Daoy (cell line): ENCODE measurements at places on chromosomes 16 and 17. TPM values are rescaled to one million over a fixed set of nuclear protein-coding genes. Genes with fewer than 3 reads are reported as not detected.

GRCh38 chr16:2022723-2023091 is 3.1 kb downstream of the NPW start:
- DNase-seq: peak; percentile 41

DNA sequence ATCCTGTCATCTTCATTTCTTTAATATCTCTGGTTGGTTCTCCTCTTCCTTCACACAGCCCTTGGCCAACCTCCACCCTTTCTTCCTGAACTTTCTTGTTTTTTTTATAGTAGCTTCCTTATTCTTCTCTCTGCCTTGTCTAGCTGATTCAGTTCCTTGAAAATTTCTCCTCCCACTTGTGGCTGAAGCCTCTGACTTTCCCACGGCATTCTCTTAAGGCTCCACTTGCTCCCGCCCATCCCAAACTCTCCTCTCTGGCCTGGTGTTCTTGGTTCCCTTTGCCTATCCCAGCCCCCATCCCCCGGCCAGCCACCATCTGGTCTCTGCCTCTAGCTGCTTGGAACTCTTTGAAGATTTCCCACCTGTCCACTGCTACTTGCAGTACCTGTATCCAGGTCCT is 29.1 kb downstream of the NLRP1 start:
- peak; percentile 45 for DNase-seq

- DNase-seq: no peak
Observed at GRCh38 chr16:49478107-49478506, 104.5 kb downstream of the C16orf78 start.

DNA sequence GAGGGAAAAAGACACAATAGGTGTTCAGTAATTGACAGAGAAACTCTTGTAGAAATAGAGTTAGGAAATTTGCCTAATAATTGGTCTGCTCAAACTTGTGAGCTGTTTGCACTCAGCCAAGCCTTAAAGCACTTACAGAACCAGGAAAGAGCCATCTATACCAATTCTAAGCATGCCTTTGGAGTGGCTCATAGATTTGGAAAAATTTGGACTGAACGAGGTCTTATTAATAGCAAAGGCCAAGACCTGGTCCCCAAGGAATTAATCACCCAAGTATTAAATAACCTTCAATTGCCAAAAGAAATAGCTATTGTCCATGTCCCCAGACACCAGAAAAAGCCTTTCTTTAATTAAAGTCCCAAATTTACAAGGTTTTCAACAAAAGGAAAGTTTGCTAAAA is 90.3 kb downstream of the EMP2 start:
- DNase-seq: no peak

GRCh38 chr17:7354262-7354843 is 603 bp upstream of the TMEM95 start:
- DNase-seq: peak; percentile 38

GRCh38 chr17:59844884-59845594 is 47.7 kb downstream of the TUBD1 start:
- peak; percentile 70 for DNase-seq

- no peak for DNase-seq
Observed at GRCh38 chr17:31392002-31392855, 754 bp downstream of the RAB11FIP4 start.

- no peak for DNase-seq
Observed at GRCh38 chr16:53213542-53213941, 158.8 kb downstream of the CHD9 start.

GRCh38 chr17:75524970-75525805 is at the start of gene LLGL2:
Gene LLGL2, plus strand, starts transcription at chr17:75525697. Its CDS starts 17,730 bp downstream, at chr17:75543427.
- DNase-seq: peak; percentile 85

- no peak for DNase-seq
Observed at GRCh38 chr16:30882429-30883310, 11.2 kb downstream of the BCL7C start.

DNA sequence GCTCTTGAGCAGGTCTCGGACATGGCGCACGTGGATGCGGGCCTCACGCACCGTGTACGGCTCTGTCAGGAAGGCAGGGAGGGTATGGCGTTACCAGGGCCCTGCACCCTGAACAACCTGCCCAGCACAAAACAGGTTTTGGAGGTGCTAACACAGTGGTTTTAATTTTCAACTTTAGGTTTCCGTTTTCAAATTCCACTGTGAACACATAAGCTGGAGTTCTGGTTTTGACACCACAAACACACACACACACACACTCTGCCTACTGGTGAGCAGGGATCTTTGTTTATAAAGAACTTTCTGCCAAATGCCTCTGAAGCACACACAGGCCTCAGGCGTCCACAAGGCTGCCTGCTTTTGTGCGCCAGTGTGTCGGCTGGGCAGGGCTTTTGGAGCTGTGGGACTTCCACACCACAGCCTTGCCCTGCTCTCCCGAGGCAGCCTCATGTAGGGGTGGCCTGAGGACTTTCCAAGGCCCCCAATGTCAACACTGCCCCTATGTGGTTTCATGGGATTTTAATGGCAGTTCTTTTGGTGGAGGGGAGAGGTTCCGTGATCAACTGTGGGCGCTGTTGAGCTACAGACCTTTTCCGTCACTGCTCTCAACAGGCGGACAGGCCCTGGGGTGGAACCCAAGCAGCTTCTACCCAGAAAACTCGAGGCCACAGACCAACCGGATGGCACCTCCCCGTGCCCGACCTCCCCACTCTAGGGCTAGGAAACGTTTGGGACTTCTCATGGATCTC is 9.4 kb downstream of the CLUH start:
- peak; percentile 4 for DNase-seq

- DNase-seq: no peak
Observed at GRCh38 chr16:324451-325334, 27.8 kb downstream of the AXIN1 start.

GRCh38 chr16:27460663-27461482 is 58.9 kb downstream of the IL21R start:
- no peak for DNase-seq

DNA sequence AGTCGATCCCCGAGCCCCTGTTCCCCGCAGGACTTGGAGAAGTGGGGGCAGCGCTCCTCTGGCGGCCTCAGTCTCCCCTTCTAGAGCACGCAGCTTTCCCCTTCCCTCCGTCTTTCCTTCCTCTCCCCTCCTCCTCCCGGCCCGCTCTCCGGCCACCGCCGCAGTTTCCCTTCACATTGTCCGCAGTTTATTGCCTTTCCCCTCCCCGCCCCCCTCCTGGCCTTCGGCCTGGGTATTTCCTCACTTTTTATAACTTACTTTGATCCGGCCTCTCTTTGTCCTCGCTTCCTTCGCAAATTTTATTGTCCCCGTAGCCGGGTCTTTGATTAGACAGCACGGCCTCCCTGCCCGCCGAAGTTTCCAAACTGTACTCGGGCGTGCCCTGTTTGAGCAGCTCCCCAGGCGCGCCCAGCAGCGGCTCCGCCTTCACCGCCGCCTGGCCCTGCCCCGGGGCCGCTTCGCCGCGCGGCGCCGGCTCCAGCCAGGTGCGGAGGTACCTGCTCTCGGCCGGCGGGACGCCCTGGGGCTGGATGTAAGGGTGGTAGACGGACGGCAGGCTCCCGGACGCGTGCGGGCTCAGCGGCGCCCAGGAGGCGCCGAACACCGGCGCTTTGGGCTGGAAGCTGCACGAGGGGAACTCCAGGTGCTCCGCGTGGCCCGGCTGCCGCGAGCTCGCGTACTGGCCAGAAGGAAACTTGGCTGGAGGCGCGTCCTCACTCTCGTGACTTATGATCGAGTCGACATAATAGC is 488 bp downstream of the HOXB9 start:
- peak; percentile 63 for DNase-seq

DNA sequence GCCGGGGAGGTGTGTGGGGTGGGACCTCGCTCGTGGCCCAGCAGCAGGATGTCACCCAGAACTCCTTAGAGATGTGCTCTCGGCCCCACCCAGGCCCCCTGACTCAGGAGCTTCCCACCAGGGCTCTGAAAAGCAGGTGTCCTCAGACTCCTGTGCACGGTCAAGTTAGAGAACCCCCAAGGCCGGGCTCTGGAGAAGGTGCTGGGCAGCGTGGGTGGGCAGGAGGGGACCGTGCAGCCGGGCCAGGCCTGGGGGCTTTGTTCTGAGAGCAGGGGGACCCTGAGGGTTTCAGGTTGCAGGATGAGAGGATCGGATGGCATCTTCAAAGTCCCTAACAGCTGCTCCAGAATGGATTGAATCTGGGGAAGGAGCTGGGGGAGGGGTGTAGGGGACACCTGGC is 164.4 kb upstream of the CIBAR2 start:
- DNase-seq: no peak

GRCh38 chr16:64234200-64234599 is 887.7 kb downstream of the CDH11 start:
- no peak for DNase-seq

GRCh38 chr17:58741121-58741625 is 14.5 kb upstream of the PPM1E start:
- DNase-seq: no peak

DNA sequence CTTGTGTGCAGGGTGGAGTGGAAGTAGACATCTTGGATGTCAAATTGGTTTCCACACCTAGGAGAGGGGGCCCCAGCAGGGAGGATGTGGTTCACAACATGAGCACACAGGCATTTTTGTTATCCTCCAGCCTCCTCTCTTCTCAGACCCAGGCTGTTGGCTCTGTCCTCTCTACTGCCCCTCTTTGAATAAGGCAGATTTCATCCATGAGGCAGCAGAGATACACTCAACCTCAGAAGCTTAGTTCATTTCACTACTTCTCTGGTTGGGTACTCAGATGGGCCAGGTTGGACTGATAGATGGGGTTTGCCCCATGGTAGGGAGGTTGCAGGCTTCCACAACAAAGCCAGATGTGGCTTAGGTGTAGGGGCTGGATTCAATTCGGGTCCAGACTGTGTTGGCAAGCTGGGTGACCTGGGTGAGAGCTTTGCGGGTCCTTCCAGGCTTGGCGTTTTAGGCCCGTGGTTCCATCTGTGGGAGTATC is 22.2 kb upstream of the NFATC3 start:
- no peak for DNase-seq

DNA sequence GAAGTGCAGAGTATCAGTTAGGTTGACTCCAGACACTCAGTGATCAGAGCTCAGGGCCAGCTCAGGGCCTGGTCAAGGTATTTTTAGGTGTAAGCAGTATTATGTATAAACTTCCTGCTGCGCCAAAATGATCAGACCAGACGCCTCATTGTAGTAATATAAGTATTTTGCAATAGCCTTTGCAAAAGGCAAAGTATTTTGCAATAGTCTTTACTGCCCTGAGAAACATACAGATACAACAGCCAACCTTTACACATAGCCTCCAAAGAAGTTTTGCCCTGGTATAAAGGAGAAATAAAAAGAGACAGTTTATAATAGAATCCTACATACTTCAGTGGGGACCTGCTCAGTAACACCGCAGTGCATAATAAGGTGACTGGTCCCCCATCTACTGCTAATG is 333.0 kb upstream of the EEF2KMT start:
- DNase-seq: no peak

DNA sequence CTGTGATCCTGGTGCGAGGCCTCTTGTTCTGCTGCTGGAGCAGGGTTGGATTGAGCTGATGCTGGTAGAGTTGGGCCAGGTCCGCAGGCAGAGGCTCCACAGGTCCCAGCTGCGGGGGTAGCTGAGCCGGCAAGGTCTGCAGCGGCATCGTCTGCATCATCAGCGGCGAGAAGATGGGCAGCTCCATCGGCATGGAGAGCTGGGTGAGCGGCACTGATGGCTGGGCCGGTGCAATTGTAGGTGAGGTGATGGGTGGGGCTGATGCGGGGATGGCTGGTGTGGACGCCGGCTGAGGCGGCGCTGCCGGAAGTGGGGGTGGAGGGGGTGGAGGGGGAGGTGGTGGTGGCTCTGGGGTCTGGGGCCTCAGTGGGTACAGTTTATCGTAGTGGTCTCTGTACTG is 251.7 kb downstream of the ZFHX3 start:
- DNase-seq: no peak

DNA sequence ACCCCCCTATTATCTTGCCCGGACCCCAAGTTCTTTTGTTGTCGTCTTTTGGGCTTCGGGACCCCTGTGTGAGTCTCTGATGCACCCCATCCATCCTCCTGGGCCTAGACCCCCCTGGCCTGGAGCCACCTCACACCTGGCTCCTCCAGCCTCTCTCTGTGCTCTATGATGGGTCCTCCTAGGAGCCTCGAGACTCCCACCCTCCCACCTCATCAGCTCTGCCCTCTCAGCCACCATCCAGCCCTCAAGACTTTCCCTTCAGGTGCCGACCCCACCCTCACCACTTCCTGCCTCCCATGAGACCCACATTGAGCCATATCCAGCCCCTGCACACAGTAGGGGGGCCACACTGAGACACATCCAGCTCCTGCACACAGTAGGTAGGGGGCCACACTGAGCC is 8.7 kb upstream of the ATP2A3 start:
- no peak for DNase-seq

DNA sequence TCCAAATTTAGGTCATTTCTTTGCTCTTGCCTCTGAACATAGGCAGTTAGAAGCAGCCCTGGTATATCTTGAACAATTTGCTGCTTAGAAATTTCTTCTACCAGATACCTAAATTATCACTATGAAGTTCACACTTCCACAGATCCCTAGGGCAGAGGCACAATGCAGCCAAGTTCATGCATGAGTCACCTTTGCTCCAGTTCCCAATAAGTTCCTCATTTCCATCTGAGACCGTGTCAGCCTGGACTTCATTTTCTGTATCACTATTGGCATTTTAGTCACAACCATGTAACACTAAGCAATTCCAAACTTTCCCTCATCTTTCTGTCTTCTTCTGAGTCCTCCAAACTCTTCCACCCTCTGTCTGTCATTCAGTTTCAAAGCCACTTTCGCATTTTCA is 45.0 kb downstream of the KCNJ16 start:
- no peak for DNase-seq

- peak; percentile 88 for DNase-seq
Observed at GRCh38 chr16:57815987-57816745, 13.9 kb upstream of the KIFC3 start.

GRCh38 chr16:62036802-62037135 is 531 bp upstream of the CDH8 start:
- no peak for DNase-seq

GRCh38 chr17:73387746-73388577 is 76.2 kb upstream of the CDC42EP4 start:
- peak; percentile 30 for DNase-seq

DNA sequence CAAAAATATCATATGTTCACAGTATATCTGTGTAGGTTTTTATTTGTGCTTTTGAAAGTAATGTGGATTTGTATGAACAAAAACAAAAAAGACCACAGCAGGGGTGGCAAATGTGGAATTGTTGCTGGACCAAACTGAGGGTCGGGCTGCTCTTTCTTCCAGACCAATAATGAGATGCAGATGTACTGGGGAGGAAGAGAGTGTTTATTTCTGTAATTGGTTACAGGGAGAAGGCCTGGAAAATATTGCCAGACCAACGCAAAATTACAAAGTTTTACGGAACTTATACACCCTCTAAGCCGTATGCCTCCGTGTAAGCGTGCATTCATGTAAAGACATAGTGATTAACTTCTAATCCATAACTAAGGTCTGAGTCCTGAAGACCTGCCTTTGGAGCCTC is 353.9 kb upstream of the C16orf82 start:
- no peak for DNase-seq

COPRS gene
- total RNA-seq: 194 and 199 TPM in 2 replicates

LPCAT2 gene
- total RNA-seq: 0.45 and 0.69 TPM in 2 replicates

TAT gene
- not detected in 2 replicates for total RNA-seq

CACNA1G gene
- 0.15 and 0.23 TPM in 2 replicates for total RNA-seq

TPSD1 gene
- not detected in 2 replicates for total RNA-seq

CACNB1 gene
- 0.89 and 1.0 TPM in 2 replicates for total RNA-seq

BRD7 gene
- 56.7 and 73.6 TPM in 2 replicates for total RNA-seq

TPSG1 gene
- 0.23 TPM in 1 of 2 replicates, not detected in the other for total RNA-seq

KRT12 gene
- not detected in 2 replicates for total RNA-seq

ACSM2B gene
- not detected in 2 replicates for total RNA-seq

TMC7 gene
- 1.3 and 1.9 TPM in 2 replicates for total RNA-seq

COG8 gene
- 31.8 and 34.1 TPM in 2 replicates for total RNA-seq

PLSCR3 gene
- 14.1 TPM in 2 replicates for total RNA-seq

TRIM37 gene
- total RNA-seq: 16.6 and 20.9 TPM in 2 replicates

MYADML2 gene
- not detected in 2 replicates for total RNA-seq

HOXB5 gene
- total RNA-seq: 0.06 TPM in 1 of 2 replicates, not detected in the other

C1QL1 gene
- 1.2 and 4.9 TPM in 2 replicates for total RNA-seq

RNF222 gene
- total RNA-seq: not detected in 2 replicates
